Stimulated activated CD8-positive, alpha-beta memory T cell treated with anti-CD3 and anti-CD28 coated beads, Interleukin-7, amount 100 ng/mL, for 1 hour (primary cell): ENCODE measurements at places on chromosomes 1 and 21.

- DNase-seq: no peak
Measured at GRCh38 chr1:237004116-237004515, at the start of gene MT1HL1. Gene MT1HL1, minus strand, starts transcription at chr1:237004441. Its CDS starts 69 bp downstream, at chr1:237004372.

DNA sequence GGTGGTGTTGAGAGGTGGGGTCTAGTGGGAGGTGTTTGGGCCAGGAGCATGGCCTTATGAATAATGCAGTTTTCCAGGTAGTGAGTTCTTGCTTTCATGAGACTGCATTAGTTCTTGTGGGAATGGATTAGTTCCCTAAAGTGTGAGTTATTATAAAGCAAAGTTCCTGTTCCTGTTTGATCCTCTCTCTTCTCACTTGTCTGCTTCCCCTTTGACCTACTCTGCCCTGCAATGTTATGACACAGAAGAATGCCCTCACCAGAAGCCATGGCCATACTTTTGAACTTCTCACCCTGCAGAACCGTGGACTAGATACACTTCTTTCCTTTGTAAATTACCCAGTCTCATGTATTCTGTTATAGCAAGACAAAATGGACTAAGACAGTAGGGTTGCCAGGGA lies 53.6 kb downstream of the MAP3K7CL start:
- no peak for DNase-seq

GRCh38 chr1:207858806-207859205 lies 52.1 kb downstream of the CD34 start:
- no peak for DNase-seq

DNA sequence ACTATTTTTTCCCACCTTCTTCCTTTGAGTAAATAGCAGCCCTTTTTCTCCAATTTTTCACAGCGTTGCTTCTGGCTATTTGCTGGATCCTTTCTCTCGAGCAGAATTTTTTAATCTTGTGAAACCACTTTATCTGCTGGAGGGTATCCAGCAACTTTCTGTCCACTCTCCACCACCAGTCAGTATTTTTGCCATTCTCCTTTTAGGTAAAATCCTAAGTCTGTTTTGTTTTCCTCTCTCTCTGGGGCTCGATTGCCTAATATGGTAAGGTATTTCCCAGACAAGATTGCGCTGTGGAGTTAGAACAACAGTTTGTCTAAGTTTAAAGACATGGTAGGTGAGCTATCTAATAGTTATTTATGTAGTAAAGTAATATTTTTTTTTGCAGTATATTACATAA lies 156.9 kb downstream of the PPP1R12B start:
- no peak for DNase-seq

DNA sequence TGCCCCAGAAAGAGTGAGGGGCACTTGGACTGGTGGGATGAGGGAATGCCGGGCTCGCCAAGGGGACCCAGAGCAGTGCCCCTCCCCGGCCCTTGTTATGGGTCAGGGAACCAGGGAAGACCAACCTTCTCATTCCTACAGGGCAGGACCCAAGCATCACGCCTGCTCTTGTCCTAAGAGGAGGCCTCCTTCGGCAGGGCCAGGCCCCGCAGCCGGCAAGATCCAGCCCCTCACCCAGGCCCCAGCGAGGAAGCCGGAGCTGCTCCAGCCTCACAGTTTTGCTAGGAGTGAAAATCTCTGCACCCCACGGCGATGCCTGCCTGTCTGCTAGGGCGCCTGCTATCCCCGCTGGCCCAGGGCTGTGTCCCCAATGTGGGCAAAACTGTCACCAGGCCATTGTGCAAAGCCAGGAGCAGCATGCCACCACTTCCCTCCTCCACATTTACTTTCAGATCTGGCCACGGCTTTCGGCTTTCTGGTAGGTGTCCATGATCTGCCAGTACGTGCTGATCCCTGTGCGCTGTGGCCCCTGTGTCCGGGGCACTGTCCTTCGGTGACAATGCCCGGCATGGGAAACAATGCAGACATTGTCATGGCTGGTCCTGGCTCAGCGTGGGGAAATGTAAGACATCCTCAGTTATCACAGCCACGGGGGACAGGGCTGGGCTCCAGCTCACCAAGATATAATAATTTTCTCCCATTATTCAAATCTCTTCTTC lies 9.6 kb downstream of the ACTRT2 start:
- no peak for DNase-seq

- no peak for DNase-seq
Measured at GRCh38 chr1:8202182-8202905, 115.6 kb upstream of the SLC45A1 start.
